Posterior vena cava (tissue), 2 donors: ENCODE measurements at places on chromosomes 7 and 10. TPM values are rescaled to one million over a fixed set of nuclear protein-coding genes. Genes with fewer than 3 reads are reported as not detected.

The SPOCK2 gene
- 2.4 TPM for total RNA-seq

DNA sequence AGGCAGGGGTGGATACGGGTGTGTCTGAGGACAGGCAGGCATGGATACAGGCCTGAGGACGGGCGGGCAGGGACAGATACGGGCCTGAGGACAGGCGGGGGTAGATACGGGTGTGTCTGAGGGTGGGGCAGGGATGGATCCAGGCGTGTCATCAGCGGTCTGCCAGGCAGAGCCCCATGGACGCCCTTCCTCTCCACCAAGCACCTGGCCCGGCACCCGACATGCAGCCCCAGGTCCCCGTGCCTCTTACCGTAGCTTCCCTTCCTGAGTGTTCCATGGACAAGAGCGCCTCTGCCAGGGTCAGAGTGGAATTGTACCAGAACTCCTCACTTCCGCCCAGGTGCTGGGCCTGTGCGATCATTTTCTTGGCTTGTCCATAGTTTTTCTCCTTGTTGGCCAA is 74.6 kb upstream of the NKX6-2 start:
- DNase-seq = peak; percentile 68

The SPDYE16 gene
- total RNA-seq = 0.28 TPM

- DNase-seq = no peak
Observed at GRCh38 chr10:119120413-119120867, 16.5 kb downstream of the DENND10 start.

GRCh38 chr7:106017657-106018056 is 54.6 kb downstream of the CDHR3 start:
- no peak for DNase-seq

The CYP2C8 gene
- 0.32 TPM for total RNA-seq

The MCM10 gene
- 0.76 TPM for total RNA-seq

GRCh38 chr10:50593523-50594376 is 30.0 kb downstream of the SGMS1 start:
- DNase-seq = no peak

DNA sequence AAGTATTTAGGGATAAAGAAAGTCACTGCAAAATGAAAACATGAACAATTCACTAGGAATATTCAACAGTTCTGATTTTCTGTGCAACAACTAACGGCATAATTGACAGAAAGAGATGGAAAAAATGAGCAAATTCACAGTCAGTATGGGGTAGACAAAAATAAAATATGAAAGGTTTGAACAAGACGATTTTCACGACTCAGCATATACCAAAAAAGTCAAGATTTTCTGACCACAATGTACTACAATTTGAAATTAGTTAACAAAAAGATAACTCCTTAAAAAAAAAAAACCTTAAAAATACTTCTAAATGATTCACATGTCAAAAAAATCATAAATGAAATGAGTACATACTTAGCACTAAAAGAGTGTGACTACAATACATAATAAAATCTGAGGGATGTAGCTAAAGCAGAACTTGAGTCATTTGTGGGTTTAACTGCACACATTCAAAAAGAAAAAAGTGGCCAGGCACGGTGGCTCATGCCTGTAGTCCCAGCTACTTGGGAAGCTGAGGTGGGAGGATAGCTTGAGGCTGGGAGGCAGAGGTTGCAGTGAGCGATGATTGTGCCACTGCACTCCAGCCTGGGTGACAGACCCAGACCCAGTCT is 22.6 kb upstream of the MTURN start:
- DNase-seq = no peak

The MDFIC gene
- 27.0 TPM for total RNA-seq

- DNase-seq = no peak
Observed at GRCh38 chr7:135800560-135800959, 51.9 kb upstream of the FAM180A start.

The ANKRD61 gene
- total RNA-seq = 0.42 TPM

GRCh38 chr7:113086431-113086888 is at the start of gene GPR85:
Gene GPR85, minus strand, starts transcription at chr7:113086827. Its CDS starts 2,106 bp downstream, at chr7:113084721.
- peak; percentile 82 for DNase-seq

- no peak for DNase-seq
Observed at GRCh38 chr7:121187222-121187621, 141.6 kb upstream of the WNT16 start.

DNA sequence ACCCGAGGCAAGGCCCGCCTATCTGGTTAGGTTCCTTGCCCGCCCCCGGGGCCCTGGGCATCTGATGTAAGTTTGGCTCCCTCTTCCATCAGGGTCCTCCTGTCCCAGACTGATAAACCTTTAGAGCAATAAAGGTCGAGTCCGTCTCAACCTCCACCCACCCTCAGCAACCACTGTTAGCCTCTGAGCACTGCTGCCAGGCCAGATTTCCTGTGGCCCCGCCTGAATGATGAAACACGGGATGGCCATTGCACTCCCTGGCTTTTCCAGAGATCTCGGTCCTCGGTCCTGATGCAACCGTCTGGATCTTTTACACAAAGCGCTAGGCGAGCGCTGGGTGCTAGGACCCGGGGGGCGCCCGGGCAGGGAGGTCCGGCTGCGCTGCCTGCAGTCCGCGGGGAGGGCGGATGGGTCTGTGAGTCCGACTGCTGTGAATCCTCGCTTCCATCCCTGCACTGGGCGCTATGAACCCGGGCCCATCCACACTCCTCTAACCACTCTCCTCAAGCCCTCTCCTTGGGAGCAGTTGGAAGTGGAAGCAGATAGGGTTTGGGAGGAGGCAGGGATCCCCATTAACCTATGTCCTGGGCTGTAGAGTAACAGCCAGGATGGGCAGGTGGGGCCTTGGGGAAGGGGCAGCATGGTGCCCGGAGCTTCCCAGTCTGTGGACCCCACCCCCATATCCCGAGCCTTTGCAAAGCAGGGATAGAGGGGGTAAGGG is 875 bp upstream of the DDIT4 start:
- DNase-seq = peak; percentile 98

The CPA2 gene
- total RNA-seq = 0.67 TPM

- DNase-seq = no peak
Observed at GRCh38 chr7:24715171-24715570, 42.1 kb downstream of the GSDME start.

DNA sequence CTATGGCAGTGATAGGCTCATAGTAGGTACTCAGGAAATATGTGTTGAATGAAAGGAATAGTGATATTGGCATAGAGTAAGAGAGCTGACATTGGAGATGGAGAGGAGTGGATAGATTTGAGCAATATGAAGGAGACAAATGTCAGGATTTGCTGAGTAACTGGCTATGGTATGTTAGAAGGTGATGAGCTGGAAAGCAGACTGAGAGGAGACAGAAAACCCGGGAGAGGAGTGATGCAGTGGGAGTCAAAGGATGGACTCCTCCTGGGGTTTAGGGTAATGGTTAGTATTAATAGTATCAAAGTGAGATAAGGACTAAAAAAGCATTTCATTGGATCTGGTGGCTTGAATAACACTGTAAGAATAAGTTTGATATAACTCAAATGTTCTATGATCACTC is 64.8 kb downstream of the CD36 start:
- DNase-seq = no peak

The FOXP2 gene
- 9.9 TPM for total RNA-seq

GRCh38 chr7:45081670-45081974 is 7.1 kb downstream of the NACAD start:
- peak; percentile 63 for DNase-seq

GRCh38 chr7:99876491-99876890 is 342 bp downstream of the OR2AE1 start:
- no peak for DNase-seq

The GPRIN2 gene
- not detected for total RNA-seq

GRCh38 chr10:69835875-69836730 is 34.4 kb downstream of the COL13A1 start:
- no peak for DNase-seq

The GNG11 gene
- 22.7 TPM for total RNA-seq

GRCh38 chr7:3747467-3747866 is 446.4 kb downstream of the SDK1 start:
- DNase-seq = no peak

GRCh38 chr7:147249956-147250355 is 1133.4 kb downstream of the CNTNAP2 start:
- no peak for DNase-seq

DNA sequence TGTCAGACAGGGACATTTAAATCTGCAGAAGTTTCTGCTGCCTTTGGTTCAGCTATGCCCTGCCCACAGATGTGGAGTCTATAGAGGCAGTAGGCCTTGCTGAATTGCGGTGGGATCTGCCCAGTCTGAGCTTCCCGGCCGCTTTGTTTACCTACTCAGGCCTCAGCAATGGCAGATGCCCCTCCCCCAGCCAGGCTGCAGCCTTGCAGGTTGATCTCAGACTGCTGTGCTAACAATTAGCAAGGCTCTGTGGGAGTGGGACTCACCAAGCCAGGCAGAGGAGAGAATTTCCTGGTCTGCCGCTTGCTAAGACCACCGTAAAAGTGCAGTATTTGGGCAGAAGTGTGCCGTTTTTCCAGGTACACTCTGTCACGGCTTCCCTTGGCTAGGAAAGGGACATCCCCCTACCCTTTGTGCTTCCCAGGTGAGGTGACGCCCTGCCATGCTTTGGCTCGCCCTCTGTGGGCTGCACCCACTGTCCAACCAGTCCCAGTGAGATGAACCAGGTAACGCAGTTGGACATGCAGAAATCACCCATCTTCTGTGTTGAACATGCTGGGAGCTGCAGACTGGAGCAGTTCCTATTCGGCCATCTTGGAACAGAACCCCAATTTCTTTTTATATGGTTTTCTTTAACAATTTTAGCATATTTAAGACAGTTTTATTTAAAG is 28.4 kb upstream of the VWDE start:
- DNase-seq = peak; percentile 74

GRCh38 chr10:118080817-118081216 is 34.1 kb upstream of the RAB11FIP2 start:
- no peak for DNase-seq

The OR6B1 gene
- total RNA-seq = not detected

The GPR15LG gene
- not detected for total RNA-seq

DNA sequence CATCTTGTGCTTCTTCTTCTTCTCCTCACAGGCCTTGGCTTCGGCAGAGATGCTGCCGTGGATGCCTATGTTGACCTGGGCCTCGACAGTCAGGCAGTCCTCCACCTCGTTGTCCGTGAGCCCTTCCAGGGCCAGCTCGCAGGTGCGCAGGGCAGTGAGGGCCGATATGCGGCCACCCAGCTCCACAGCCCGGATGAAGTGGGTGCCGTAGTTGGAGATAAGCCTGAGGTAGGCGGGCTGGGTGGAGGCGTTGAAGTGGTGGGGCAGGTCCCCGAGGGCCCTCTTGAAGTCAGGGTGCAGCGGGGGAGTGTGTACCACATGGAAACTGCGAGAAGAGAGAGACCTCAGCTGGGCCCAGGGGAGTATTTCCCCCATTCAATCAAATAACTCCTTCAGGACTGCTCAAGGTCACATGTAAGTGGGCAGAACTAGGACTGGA is 3.7 kb downstream of the PRF1 start:
- no peak for DNase-seq

DNA sequence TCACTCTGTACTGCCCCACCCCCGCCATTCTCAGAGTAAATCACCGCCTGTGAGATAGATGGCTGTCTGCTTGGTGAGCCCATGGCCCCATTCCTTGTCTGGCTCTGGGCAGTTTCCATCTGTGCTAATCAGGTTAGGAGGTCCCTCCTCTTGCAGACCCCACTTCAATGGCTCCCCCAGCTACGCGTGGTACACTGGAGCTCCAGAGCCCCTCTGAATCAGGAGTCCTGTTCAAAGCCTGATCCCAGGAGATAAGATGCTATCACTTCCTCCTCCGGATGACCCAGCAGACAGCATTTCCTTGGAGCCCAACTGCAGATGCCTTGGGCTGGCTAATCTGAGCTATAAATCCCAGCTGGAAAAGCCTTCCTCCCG is 122.3 kb downstream of the SH3PXD2A start:
- no peak for DNase-seq

DNA sequence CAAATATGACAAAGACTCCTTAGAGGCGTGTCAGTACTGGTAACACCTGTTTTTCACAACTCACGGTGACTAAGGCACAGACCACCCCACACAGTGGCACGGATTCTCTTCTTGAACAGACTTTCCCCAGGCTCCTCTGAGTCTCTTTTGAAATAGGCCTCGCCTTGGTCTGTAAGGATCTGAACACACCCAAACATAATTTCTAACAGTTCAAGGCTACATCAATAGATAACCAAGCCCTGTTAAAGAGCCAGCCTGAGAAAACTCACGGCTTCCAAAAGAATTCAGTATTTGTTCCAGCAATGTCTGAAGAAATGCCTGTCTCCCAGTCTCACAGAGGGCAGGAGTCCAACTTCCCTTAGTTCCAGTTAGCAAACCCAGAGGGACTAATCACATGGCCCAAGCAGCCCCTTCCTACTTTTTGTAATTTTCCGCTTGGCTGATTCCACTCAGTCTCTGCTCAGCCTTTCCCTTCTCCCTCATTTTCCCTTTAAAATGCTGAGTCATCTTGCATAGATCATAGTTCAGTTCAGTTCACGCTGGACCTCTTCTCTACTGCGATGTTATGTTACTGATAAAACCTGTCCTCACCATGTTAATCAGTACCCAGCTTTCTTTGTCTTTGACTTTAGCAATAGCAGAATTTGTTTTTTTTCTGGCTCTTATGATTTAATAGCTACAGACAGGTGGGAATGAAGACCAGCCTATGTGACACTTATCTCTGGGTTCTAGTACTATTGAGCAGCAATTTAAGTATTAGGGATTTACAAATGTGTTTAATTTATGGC is 22.6 kb upstream of the AKR1C3 start:
- DNase-seq = no peak

The TRIM50 gene
- total RNA-seq = 0.32 TPM
